ENCODE measurements at places on chromosomes 7 and 10. TPM values are rescaled to one million over a fixed set of nuclear protein-coding genes. Genes with fewer than 3 reads are reported as not detected.

DNA sequence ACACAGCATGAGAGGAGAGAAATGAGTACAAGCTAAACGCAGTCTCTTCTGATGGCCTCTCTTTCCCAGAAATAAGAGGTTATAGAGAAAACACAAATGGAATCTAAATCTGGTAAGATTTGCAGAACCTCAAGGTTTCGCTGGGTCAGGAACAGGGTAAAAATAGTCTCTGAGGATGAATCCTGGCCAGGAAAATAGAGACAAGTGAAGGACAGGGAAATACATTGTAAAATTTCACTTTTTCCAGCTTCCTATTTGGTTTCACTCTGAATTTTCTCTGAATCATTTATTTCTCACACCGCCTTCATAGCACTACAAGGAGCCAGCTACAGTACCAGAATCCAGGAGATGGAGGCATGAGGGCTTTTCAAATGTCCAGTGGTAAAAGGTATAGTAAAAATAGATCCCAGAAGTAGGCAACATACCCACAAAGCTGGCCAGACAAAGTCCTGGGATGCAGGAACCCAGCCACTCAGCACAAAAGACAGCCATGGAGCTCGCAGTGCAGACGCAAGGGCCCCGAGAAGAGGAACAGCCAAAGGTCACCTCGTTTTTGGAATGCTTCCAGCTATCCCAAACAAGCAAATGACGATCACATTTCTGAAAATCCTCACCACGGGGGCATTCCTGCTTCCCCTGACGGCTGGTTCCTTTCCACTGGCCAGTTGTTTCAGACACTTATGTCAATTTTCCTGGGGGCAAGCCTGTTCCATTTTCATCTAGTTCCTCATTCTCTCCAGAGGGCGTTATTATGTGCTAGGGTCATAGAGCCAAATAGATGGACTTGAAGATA lies 21.5 kb upstream of the IKZF1 start:
- DNase-seq = no peak

- DNase-seq = no peak
These were observed 144.8 kb downstream of the FANK1 start for GRCh38 chr10:126041117-126041516.

- peak; percentile 57 for DNase-seq
These were observed 130.4 kb downstream of the CDH23 start for GRCh38 chr10:71527135-71527534.

The PON1 gene
- not detected for total RNA-seq

GRCh38 chr10:49520122-49520775 lies 18.7 kb downstream of the ERCC6 start:
- DNase-seq = no peak

The MPP7 gene
- total RNA-seq = 5.6 TPM

DNA sequence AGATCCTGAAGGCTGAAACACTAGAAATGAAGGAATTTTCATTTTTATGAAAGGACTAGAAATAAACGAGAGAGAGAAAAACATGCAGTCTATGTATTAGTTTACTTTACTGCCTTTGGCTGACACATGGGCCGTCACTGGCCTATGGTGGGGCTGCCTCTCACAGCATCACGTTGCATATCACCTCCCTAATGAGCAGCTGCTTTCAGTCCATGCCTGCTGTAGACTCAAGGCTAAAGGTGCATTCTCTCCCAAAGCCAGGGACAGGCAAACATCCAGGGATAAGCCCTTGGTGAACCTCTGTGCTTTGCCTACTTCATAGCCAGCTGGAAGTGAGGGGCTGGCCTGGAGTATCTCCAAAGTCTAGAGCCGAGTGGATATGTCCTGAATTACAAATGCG lies 359.4 kb downstream of the GPAM start:
- no peak for DNase-seq

- DNase-seq = no peak
These were observed 535.9 kb downstream of the AUTS2 start for GRCh38 chr7:70134029-70134770.

GRCh38 chr10:13787015-13787421 lies 200.3 kb downstream of the PRPF18 start:
- no peak for DNase-seq

The PHYHIPL gene
- total RNA-seq = 38.8 TPM

GRCh38 chr10:70784471-70784870 lies 706 bp downstream of the TBATA start:
- no peak for DNase-seq

DNA sequence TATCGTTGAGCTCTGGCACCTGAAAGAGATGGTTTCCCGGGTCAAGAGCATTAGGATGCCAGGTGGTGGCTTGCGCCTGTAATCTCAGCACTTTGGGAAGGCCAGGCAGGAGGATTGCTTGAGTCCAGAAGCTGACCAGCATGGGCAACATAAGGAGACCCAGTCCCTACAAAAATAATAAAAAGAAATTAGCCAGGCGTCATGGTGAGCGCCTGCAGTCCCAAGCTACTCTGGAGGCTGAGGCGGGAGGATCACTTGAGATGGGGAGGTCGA lies 6.1 kb upstream of the KCP start:
- DNase-seq = no peak

The SLC13A1 gene
- not detected for total RNA-seq

- no peak for DNase-seq
These were observed 754 bp upstream of the BBS9 start for GRCh38 chr7:33128631-33128989.

- DNase-seq = no peak
These were observed 56.3 kb upstream of the CYP2C8 start for GRCh38 chr10:95125582-95125981.

The ANKIB1 gene
- 88.2 TPM for total RNA-seq

DNA sequence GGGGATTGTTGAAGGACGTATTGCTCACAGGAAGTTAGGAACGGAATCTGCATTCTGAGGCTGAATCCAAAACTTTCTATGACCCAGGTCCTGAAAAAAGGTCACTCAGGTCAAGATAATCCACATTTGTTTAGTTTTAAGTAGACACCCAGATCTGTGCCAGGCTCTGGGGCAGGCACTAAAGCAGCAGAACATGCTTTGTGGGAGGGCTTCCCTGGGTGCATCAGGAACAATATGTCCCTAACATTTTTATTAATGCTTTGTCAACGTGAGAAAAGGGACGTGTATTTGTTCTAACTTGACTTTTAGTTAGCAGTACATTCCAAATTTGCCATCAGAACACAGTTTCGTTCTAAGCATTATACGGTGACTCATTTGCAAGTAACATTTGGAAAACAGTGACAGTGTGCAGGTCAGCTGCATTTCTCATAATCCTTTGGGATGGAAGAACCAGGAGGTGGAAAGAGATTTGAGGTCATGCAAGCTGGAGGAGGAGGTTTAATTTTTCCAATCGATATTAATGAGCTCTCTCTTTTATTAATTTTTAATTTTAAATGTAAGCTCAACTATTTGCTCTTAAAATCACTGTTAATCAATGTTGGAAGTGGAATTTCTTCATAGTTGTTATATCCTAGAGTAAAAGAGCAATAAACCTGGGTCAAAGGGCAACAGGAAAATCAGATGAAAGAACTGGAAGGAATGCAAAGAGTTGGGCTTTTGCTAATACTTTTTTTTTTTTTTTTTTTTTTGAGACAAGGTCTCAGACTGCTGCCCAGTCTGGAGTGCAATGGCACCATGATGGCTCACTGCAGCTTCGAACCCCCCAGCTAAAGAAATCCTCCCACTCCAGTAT lies 35.0 kb downstream of the TAS2R41 start:
- DNase-seq = no peak

Measured in cerebellum (tissue), 4 donors.